ENCODE measurements at places on chromosomes 4 and X. TPM values are rescaled to one million over a fixed set of nuclear protein-coding genes. Genes with fewer than 3 reads are reported as not detected.

The MAGEA1 gene
- total RNA-seq, result 0.13 TPM

The HTRA3 gene
- 21.2 TPM for total RNA-seq

The SPACA5 gene
- total RNA-seq, result not detected

The PITX2 gene
- total RNA-seq, result 1.0 TPM

The PRR32 gene
- total RNA-seq, result not detected

The FAM47A gene
- total RNA-seq, result not detected

The CXorf51A gene
- not detected for total RNA-seq

The SPANXA2 gene
- not detected for total RNA-seq

The IL13RA2 gene
- not detected for total RNA-seq

The NUDT10 gene
- 0.82 TPM for total RNA-seq

The ITIH6 gene
- total RNA-seq, result not detected

The VCX3B gene
- not detected for total RNA-seq

The ARX gene
- 0.48 TPM for total RNA-seq

The PWWP3B gene
- total RNA-seq, result not detected

The CNKSR2 gene
- 1.8 TPM for total RNA-seq

The MAGEA11 gene
- total RNA-seq, result not detected

The CPE gene
- 2.3 TPM for total RNA-seq

The IBSP gene
- total RNA-seq, result not detected

The ATP2B3 gene
- 0.10 TPM for total RNA-seq

The PPEF2 gene
- not detected for total RNA-seq

The PFKFB1 gene
- total RNA-seq, result 0.08 TPM

The PHOX2B gene
- total RNA-seq, result not detected

The ASB5 gene
- not detected for total RNA-seq

The GJB1 gene
- not detected for total RNA-seq

The PCYT1B gene
- total RNA-seq, result not detected

All from A549 treated with Mapracorat at 1 μM for 4 hours (cell line).